ENCODE measurements at places on chromosomes 1 and 21.

- DNase-seq, result no peak
Measured at GRCh38 chr1:46011121-46011695, 121.2 kb downstream of the PIK3R3 start.

GRCh38 chr1:205444931-205445645, 10.8 kb downstream of the BLACAT1 start:
- DNase-seq, result peak; percentile 73

GRCh38 chr1:173122958-173123852, 72.5 kb upstream of the TNFSF18 start:
- no peak for DNase-seq

DNA sequence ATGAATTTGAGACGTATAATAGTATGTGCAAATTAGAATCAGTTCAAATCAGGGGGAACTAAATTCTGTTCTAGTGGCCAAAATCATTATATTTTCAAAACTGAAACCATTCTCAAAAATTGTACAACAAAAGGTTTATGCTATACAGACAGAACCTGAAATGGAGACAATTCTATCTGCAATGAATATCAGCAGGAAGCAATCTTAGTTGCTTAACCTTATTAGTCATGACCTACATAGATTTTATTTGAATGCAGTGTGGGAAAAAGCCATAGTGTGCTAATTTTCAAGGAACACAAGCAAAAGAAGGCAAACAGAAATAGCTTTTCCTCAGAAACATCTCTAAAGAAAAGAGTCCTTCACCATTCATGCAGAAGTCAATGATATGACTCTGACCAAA, 6.5 kb downstream of the AK5 start:
- DNase-seq, result no peak

DNA sequence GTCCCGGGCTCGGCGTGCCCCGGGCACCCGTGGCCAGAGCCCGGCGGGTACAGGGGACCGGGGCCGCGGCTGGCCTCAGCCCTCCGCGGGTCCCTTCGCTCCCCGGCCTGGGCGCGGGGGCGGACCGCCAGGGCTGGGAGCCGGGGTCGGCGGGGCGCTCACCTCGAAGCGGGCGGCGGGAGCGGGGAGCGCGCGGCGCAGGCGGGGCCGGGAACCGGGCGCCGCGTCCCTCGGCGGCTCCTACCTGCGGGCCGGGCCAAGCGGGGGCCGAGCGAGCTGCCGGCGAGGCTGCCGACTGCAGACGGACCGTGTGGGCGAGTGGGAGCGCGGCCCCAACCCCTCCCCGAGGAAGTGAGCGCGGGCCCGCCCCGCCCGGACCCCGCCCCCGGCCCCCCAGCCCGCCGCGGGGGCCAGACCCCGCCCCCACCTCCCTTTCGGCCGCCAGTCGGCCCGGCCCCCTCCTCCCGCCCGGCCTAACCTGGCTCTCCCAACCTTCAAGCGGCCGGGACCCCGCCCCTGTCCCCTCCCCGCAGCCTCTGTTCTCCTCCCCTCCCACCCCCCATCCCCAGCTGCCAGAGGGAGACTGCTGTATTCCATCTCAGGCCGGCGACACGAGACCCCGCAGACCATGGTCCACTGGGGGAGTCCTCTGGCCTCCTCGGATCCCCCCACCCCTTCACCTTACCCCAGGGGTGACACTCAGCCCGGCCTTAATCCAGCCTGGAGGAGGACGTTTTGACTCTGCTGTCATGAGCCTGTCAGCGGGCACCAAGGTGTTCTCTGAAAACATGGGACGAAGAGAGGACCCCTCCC, at the start of gene FHL3:
TSS of gene FHL3 (minus strand) at position 320 of the 813 bp plus-strand sequence. CDS start 6,102 bp downstream, outside the sequence.
- DNase-seq, result no peak

GRCh38 chr1:219227360-219228057, 53.8 kb downstream of the LYPLAL1 start:
- DNase-seq, result no peak

GRCh38 chr1:235852887-235853286, 13.8 kb downstream of the LYST start:
- DNase-seq, result no peak

- no peak for DNase-seq
Measured at GRCh38 chr1:228366866-228367741, 39.5 kb downstream of the TRIM11 start.

DNA sequence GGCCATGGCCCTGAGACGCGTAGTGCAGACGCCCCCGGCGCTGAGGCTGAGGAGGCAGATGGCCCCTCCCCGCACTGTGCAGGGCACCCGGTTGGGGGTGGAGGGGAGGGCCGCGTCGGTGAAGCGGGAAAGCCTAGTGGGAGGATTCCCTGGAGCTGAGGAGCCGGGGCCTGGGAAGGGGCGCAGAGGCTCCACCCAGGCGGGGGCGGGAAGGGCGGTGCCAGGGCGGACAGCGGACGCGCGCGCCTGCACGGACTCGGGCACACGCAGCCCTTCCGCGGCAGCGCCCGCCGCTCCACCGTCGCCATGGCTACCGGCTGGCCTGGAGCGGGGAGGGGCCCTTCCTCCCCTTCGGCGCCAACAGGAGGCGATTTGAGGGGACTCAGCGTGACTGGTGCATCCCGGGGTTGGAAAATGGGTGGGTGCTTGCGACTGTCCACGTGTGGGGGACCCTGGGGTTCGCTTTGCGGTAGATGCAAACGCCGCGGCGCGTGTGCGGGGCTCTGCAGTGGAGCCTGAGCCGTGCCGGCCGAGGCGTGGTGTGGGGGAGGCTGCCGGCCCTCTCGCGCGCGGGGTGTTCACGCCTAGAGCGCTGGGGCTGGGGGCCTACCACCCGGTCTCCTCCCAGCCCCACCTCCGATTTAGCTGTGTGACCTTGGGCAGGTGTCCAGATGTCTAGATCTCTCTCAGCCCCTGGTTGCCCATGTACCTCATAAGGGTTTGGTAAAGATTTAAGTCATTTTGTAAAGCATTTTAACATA, 35.1 kb downstream of the PTPRF start:
- no peak for DNase-seq

GRCh38 chr1:7721940-7722669, 49.0 kb upstream of the VAMP3 start:
- DNase-seq, result no peak

DNA sequence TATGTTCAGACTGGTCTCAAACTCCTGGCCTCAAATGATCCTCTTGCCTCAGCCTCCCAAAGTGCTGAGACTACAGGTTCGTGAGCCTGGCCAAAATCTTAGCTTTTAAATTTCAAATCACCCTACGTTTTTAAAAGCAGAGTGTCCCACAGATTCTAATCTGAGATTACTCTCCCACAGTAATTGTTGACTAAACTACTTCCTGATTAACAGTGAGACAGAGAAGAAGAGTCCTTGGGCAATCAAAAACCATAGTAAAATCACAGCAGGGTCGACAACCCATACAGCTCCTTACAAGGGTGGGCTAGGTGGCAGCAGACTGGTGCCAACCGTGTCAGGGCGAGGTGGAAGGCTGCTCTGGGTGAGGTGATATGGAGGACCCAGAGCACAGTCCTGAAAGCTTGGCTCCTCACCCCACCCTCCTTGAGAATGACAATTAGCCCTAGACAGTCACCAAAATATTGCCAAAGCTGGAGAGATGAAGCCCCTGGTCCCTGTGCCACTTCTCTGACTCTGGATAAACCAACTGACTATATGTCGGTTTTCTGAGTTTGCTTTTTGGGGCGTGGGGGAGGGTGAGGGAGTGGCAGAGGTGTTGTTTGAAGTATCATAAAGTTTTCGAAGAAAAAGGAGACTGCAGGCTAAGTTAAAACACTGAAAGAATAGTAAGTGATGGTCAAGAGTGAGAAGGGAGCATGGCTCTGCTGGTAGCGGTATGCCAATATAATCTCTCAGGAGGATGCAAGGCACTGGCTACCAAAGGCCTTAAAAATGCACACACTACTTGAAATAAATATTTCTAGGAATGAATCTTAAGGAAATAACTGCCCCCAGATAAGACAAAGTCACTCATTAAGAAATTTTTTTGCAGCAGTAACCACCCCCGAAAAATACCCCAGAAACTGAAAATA, 86.8 kb downstream of the SLC45A1 start:
- no peak for DNase-seq

GRCh38 chr1:145846201-145846612, 777 bp downstream of the NUDT17 start:
- DNase-seq, result peak; percentile 23

DNA sequence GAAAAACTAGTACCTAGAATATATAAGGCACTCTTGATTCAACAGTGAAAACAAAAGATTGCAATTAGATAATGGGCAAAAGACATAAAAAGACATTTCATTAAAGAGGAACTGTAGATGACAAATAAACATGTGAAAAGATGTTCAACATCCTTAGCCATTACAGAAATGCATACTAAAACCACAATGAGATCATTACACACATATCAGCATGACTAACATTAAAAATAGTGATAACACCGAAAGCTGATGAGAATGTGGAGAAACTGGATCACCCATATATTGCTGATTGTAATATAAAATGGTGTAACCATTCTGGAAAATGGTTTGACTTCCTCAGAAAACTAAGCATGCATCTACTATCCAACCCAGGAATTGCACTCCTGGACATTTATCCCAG, 340.3 kb downstream of the SEC16B start:
- DNase-seq, result no peak

- DNase-seq, result no peak
Measured at GRCh38 chr1:152014943-152015342, 21.3 kb upstream of the S100A10 start.

DNA sequence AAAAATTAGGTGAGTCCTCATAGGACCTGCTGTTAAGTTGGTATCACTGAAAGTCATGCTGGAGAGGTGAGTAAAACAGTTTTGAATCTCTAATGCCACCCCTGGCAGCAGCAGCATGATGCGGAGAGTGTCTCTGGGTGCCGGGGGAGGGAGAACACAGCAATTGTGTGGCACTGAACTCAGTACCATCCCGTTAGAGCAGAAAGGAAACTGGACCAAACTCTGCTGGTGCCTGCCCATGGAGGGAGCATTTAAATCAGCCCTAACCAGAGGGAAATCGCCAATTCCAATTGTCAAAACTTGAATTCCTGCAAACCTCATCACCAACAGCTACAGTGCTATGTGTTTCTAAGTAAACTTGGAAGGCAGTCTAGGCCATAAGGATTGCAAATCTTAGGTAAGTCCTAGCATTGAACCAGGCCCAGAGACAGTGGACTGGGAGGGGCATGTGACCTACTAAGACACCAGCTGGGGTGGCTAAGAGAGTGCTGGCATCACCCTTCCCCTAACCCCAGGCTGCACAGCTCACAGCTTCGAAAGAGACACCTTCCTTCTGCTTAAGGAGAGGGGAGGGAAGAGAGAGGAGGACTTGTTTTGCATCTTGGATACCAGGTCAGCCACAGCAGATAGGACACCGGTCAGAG, 30.0 kb downstream of the CD53 start:
- no peak for DNase-seq

- no peak for DNase-seq
Measured at GRCh38 chr1:67953301-67953700, 97.1 kb downstream of the DIRAS3 start.

- no peak for DNase-seq
Measured at GRCh38 chr1:192171123-192171522, 12.9 kb downstream of the RGS18 start.

DNA sequence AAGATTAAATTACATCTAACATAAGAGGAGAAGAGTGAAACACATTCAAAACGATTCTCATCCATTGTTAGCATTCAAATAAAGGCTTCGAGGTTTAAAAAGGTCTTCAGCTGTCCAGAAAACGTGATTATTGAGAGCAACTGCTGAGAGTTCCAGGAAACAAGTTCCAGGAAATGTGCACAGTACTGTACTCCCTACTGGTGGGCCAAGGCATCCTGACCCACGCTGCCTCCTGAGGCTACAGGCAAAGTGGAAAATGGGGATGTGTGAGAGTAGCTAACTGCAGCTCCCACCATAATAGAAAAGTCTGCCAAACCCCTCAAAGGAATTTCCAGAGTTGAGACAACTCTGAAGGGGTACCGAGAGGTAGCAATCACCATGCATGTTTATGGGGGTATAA, 2.0 kb downstream of the VAV3 start:
- no peak for DNase-seq

DNA sequence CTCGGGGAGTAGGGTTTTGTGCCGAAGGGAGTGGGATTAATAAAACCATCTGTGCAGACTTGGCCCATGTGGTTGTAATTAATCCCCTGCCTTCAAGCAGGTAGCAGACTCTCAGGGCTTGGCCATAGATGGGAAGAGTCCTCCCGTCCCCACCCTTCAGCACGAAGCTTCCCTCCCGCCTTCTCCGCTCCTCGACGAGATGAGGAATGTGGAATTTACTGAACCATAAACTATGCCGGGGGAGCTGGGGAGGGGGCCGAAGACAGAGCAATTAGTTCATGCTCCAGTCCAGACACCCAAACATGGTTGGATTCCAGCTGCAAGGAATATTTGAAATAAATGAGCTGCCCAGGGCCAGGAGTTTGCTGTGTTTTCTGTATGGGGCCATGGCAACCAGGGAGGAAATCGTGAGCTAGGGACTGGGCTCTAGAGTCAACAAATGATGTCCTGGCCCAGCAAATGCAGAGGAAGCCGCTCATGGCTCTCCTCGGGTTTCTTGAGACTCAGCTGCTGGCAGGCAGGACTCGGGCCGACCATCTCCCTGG, 78.8 kb downstream of the SPSB1 start:
- DNase-seq, result no peak

DNA sequence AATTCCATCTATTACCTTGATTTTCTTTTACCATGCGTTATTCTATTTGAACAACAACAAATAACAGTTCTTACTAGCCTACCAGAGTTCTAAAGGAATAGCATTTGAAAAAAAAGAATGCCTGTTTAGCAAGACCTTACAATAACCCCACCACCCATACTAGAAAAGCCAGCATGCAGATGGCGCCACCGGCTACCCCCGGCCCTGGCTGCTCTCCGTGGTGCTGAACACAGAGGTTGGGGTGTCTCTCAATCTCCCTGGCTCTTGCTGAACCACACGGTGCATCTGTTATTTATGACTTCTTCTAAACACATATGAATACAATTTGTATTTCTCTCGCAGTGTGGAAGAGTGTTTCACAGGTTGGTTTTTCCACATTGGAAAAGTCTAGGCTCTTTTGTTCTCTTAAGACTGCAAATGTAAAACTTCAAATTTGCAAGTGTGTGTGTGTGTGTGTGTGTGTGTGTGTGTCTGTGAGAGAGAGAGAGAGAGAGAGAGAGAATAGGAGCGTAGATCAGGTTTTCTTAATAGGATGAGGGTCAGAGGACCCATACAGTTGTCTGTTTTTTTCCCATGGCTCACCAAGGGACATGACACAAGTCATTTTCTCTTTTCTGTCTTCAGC, 13.6 kb downstream of the GRIK3 start:
- DNase-seq, result no peak

DNA sequence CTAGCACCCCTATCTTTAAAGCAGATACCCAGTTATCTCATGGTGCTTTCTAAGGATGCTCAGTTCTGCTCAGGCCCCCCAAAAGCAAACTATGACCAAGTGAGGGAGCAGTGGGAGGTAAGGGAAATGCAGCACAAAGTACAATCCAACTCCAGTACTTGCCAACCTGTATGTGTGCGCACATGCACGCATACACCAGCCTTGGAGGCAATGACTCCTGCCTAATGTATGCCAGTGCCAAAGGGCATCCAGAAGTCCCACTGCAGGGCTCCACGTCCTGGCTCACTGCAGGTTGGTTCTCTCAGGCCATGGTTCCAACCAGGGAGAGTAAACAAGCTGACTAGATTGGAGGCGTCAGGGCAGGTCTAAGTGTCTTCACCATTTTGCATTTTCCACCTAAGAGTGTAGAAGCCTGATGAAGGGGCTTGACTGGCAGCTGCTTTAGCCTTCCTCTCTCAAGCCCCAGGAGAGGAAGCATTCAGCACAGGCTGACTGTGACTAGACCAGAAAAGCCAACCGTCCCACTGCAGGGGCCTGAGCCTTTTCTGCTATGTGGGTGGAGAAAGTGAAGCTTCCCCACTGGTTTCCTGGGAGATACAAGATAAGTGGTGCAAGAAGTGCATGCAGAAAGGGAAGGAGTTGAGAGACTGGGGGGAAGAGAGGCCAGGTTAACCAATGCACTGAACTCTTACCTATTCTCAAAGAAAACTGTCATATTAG, 7.7 kb downstream of the AMIGO1 start:
- no peak for DNase-seq
